Natural killer cell (primary cell): ENCODE measurements at places on chromosomes 7 and 10. TPM values are rescaled to one million over a fixed set of nuclear protein-coding genes. Genes with fewer than 3 reads are reported as not detected.

HOGA1 gene
- not detected for total RNA-seq

CDHR1 gene
- 4.0 TPM for total RNA-seq

FHIP2A gene
- 39.5 TPM for total RNA-seq

PALD1 gene
- not detected for total RNA-seq

YAE1 gene
- total RNA-seq = 3.1 TPM

DNA sequence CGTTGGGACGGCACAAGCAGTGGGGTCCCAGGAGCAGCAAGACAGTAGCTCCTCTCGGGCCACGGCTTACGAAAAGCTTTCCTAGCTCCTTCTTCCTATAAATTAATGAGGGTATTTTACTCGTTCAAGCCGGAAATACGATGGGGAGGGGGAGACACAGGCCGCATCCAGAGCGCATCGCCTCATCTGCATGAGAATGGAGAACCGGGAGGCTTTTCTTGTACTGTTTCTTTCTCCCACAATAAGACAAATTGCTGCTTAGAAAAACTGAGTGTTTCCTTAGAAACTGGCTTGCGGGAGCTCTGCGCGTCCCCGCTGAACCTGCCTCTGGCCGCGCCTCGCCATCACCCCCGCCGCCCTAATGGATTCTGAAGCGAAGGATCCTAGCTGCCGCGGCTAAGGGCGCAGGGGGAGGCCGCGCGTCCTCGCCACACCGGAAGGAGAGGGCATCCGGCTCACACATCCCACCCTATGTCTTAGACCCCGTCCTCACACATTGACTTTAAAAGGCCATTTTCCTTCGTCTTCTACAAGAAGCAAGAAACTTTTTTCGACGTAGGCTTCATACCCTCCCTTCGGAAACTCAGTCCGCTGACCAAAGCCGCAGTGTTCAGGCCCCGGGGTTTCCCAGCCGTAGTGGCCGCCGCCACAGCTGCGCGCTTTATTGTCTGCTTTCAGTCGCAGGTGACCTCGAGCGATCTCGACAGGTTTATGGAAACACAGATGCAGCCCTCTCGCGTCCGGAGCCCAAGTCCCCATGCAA, 8.8 kb downstream of the NXPH1 start:
- no peaks in the 10 kb centered on the region for H3K36me3 ChIP-seq
- peaks cover 57% of the 10 kb centered on the region for H3K27me3 ChIP-seq
- no peak overlapping the region for H3K4me3 ChIP-seq
- DNase-seq = no peak

GRCh38 chr10:61837755-61838171, 63.7 kb upstream of the ARID5B start:
- H3K4me3 ChIP-seq = no peak overlapping the region
- H3K4me1 ChIP-seq = no peaks in the 10 kb centered on the region
- H3K36me3 ChIP-seq = no peaks in the 10 kb centered on the region
- no peak overlapping the region for H3K27ac ChIP-seq
- DNase-seq = no peak

- no peaks in the 10 kb centered on the region for H3K36me3 ChIP-seq
- no peak overlapping the region for H3K27ac ChIP-seq
- DNase-seq = no peak
- H3K4me3 ChIP-seq = no peak overlapping the region
- H3K4me1 ChIP-seq = no peaks in the 10 kb centered on the region
Observed at GRCh38 chr7:39164887-39165286, 187.2 kb downstream of the POU6F2 start.

GRCh38 chr7:118350260-118350659, 125.8 kb downstream of the ANKRD7 start:
- H3K4me3 ChIP-seq = no peak overlapping the region
- no peaks in the 10 kb centered on the region for H3K27me3 ChIP-seq
- H3K4me1 ChIP-seq = no peaks in the 10 kb centered on the region
- no peak for DNase-seq
- no peaks in the 10 kb centered on the region for H3K36me3 ChIP-seq

DNA sequence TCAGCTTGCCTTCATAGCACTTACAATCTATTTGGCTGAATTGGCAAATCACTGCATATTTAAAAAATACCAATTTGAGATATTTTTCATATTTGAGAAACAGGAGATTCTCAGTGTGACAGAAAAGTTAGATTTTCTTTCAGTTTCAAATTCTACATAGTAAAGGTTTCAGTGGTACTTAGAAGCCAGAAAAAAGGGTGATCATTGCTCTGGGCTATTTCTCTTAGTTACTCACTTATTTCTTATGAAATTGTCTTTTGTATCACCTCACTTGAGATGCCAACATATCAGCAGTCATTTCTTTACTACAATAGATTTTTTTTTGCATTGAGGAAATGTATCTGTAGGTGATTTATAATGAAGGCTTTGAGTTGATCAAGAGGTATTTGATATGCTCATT, 478.2 kb downstream of the GATA3 start:
- H3K4me1 ChIP-seq = no peaks in the 10 kb centered on the region
- no peak overlapping the region for H3K27ac ChIP-seq
- H3K27me3 ChIP-seq = no peaks in the 10 kb centered on the region
- no peak overlapping the region for H3K4me3 ChIP-seq
- no peak for DNase-seq

DNA sequence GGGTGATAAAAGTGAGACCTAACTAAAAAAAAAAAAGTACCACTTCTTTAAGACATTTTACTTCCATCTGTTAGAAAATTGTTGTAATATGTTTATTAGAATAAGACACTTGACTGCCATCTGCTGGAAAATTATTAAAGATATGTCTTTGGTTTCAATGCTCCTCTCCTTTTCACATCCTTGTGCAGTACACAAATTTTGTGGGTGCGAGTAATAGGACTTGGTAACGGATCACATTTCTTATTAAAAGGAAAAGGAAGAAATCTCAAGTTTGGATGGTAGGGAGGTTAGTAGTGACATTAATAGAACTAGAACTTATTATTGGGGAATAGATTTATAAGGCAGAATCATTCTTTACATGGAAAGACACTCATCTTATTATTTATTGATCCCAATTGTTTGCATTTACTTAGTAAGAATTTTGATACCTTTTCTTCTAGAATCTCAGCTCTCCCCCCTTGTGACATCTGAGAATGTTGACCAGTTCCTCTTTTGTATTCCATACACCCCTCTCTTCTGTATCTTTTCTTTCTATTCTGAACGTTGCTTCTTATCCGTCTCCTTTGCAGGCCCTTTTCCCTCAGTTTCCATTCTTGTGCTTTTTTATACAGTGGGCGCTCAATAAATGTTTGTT, 43.0 kb upstream of the RPA3 start:
- DNase-seq = peak; percentile 67
- no peaks in the 10 kb centered on the region for H3K4me1 ChIP-seq
- H3K4me3 ChIP-seq = peak overlapping the region; percentile 49
- H3K27me3 ChIP-seq = no peaks in the 10 kb centered on the region

DNA sequence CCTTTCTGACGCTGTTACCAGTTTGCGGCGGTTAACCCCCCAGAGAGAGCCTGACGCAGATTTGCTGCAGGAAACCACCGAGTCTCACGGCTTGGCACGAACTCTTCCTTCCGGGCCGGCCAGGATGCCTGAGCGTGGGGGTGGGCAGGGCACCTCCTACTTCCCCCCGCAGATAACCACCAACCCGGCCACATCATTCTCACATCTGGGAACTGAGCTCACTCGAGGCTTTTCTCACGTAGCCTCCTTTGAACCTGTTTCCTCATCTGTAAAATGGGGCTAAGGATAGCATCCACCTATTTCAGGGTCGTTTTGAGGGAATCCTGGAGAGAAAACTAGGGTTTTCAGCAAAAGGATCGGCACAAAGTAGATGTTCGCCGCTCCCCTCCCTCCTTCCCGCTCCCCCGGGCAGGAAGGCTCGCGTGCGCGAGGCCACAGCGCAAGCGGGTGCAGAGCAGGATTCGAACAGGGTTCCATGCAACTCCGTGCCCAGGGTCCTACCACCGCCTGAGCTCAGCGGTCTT, 23.6 kb downstream of the DDIT4 start:
- peak overlapping the region; percentile 65 for H3K4me3 ChIP-seq
- H3K27me3 ChIP-seq = no peaks in the 10 kb centered on the region
- peaks cover 48% of the 10 kb centered on the region for H3K4me1 ChIP-seq
- DNase-seq = peak; percentile 91
- H3K36me3 ChIP-seq = no peaks in the 10 kb centered on the region
- peak overlapping the region; percentile 98 for H3K27ac ChIP-seq

DNA sequence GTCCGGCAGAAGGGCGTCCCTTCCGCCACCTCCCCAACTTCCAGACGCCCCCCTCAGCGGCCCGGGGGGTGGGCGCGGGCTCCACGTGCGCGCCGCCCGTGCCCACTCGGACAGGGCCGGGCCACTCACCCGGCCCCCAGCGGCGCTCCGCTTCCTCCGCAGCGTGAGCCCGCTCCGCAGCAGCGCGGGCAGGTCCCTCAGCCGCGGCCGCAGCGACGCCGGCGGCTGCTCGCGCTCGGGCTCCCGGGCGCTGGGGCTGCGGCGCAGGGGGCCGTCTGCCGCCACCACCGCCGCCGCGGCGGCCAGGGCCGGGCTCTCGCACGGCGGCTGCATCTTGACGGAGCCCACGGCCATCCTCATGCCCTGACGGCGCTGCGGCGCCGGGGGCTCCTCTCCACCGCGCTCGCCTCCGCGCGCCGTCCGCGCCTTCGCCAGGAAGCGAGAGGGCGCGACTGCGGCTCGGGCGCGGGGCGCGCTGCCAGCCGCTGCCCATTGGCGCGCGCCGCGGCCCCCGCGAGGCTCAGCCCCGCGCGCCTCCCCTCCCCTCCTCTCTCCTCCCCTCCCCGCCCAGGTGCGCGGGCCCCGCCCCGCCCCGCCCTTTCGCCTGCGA, at the start of gene RAPGEF5:
Gene RAPGEF5, minus strand, starts transcription at position 454 of the 610 bp plus-strand sequence. Its CDS starts 94 bp downstream, at position 360.
- H3K4me1 ChIP-seq = peaks cover 8% of the 10 kb centered on the region
- peaks cover 6% of the 10 kb centered on the region for H3K27me3 ChIP-seq
- no peak within 1 kb of the TSS for H3K27ac ChIP-seq
- H3K4me3 ChIP-seq = peak within 1 kb of the TSS; percentile 24
- H3K36me3 ChIP-seq = no peaks in the 10 kb centered on the region

DNA sequence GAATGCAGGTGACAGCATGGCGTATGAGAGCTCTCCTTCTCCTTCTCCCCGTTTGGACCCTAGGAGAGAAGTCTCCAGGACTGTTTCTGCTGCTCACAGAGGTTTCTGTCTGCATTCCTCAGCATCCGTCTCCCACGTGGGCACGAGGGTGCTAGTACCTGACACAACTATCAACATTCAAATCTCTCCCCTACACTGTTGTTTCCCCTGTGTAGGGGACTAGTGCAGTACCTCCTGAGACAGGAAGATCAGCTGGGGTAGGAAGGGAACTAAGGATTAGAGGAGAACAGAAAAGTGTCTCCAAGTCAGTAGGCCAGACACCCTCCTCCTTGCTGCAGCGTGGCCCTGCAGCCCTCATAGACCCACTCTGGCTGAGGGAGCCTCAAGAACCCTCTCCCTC, 29.0 kb downstream of the STOX1 start:
- no peak overlapping the region for H3K27ac ChIP-seq
- no peaks in the 10 kb centered on the region for H3K4me1 ChIP-seq
- H3K27me3 ChIP-seq = no peaks in the 10 kb centered on the region
- H3K36me3 ChIP-seq = no peaks in the 10 kb centered on the region
- H3K4me3 ChIP-seq = no peak overlapping the region

DNA sequence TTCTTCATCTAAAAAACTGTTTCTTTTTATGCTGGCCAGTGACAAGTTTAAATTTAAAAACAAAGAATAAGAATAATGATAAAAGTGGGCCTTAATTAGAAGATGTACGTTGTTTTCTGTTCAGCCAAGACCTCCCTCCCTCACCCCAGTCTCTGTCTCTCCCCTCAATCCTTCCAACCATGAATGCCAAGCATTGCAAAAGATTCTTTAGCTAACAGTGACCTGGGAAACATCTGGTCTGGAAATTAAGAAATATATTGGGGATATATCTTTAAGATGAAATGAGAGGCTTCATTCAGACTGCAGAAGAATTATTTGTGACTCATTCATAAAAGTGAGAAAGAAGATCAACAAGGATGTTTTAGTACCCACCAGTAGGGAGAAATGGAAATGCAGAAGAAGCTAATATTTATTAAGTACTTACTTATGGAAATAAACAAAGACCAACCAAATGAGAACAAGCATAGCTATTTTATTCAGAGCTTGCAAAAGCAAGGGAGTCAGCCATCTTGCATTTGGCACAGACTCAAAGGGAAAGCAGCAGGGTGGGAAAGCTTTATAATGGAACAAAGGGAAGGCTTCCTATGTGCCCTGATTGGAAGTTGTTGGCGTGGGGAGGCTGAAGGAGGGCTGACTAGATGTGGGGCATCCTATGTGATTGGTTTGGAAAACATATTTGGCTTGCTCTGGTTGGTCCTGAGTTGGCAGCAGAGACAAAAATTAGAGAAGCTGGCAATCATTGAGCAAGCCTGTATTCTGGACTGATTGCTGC, 595.4 kb upstream of the GHITM start:
- no peaks in the 10 kb centered on the region for H3K4me1 ChIP-seq
- no peaks in the 10 kb centered on the region for H3K27me3 ChIP-seq
- no peaks in the 10 kb centered on the region for H3K36me3 ChIP-seq
- no peak for DNase-seq

- no peaks in the 10 kb centered on the region for H3K27me3 ChIP-seq
- no peak for DNase-seq
- H3K4me1 ChIP-seq = peaks cover 16% of the 10 kb centered on the region
- H3K27ac ChIP-seq = no peak overlapping the region
- no peaks in the 10 kb centered on the region for H3K36me3 ChIP-seq
Observed at GRCh38 chr7:99790407-99790806, 6.4 kb upstream of the CYP3A4 start.

GRCh38 chr10:44576702-44577191, 191.8 kb upstream of the CXCL12 start:
- no peaks in the 10 kb centered on the region for H3K36me3 ChIP-seq
- DNase-seq = no peak
- H3K4me1 ChIP-seq = no peaks in the 10 kb centered on the region
- H3K4me3 ChIP-seq = no peak overlapping the region

GRCh38 chr7:68562323-68562899, 1035.9 kb upstream of the AUTS2 start:
- H3K27me3 ChIP-seq = no peaks in the 10 kb centered on the region
- DNase-seq = no peak
- H3K4me1 ChIP-seq = no peaks in the 10 kb centered on the region
- no peak overlapping the region for H3K27ac ChIP-seq

GRCh38 chr10:71638822-71639719, 80.5 kb downstream of the C10orf105 start:
- H3K4me1 ChIP-seq = peaks cover 19% of the 10 kb centered on the region
- DNase-seq = no peak
- no peak overlapping the region for H3K4me3 ChIP-seq
- H3K27ac ChIP-seq = no peak overlapping the region
- no peaks in the 10 kb centered on the region for H3K27me3 ChIP-seq
- no peaks in the 10 kb centered on the region for H3K36me3 ChIP-seq

- H3K4me1 ChIP-seq = peaks cover 3% of the 10 kb centered on the region
- no peak for DNase-seq
- H3K36me3 ChIP-seq = no peaks in the 10 kb centered on the region
- H3K27me3 ChIP-seq = no peaks in the 10 kb centered on the region
Observed at GRCh38 chr10:63275094-63275493, 142.0 kb downstream of the NRBF2 start.

DNA sequence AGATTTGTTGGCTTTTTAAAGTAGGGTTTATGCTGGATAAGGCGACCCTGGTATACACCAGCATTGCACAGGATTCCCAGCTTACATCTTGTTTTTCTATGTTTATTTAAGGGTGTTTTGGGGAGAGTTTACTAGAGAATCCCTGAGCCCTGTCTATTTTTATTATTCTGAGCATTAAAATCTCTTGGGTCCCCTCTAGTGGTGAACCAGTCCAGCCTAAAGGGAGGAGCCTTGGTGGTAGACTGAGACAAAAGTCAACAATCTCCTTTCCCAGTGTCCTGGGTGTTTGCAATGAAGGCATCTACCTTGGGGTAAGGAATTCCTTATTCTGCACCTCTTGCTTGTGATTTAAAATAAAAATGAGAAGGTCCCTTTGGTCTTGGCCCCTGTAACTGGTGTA, 38.2 kb downstream of the ANTXRL start:
- H3K4me3 ChIP-seq = no peak overlapping the region
- no peaks in the 10 kb centered on the region for H3K27me3 ChIP-seq
- no peak overlapping the region for H3K27ac ChIP-seq
